Naive thymus-derived CD8-positive, alpha-beta T cell (primary cell): ENCODE measurements at places on chromosomes 3 and 15. TPM values are rescaled to one million over a fixed set of nuclear protein-coding genes. Genes with fewer than 3 reads are reported as not detected.
A peak's percentile ranks its signal among the peaks of the same experiment; 100 is the strongest.

DNA sequence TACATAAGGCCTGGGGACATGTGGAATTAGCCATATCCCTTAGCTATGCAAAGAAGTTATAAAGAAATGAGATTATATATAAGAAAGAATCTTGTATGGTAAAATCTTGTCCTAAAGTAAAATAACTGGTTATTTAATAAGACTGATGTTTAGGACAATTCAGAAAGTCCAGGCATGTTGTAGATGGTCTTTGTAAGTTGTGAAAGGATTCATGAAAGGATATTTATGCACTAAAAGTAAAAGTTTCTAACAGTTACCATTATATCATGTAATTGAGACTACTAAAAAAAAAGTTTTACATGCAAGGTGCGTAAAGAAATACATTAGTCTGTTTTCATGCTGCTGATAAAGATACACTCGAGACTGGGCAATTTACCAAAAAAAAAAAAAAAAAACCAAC, 146.3 kb downstream of the FMN1 start:
- DNase-seq: no peak
- no peaks in the 10 kb centered on the region for H3K36me3 ChIP-seq
- no peak overlapping the region for H3K4me3 ChIP-seq
- peaks cover 8% of the 10 kb centered on the region for H3K4me1 ChIP-seq
- no peaks in the 10 kb centered on the region for H3K27me3 ChIP-seq
- H3K27ac ChIP-seq: peak overlapping the region; percentile 86

Gene KNG1
- polyA plus RNA-seq: 0.07 TPM

Gene ITIH1
- not detected for polyA plus RNA-seq

DNA sequence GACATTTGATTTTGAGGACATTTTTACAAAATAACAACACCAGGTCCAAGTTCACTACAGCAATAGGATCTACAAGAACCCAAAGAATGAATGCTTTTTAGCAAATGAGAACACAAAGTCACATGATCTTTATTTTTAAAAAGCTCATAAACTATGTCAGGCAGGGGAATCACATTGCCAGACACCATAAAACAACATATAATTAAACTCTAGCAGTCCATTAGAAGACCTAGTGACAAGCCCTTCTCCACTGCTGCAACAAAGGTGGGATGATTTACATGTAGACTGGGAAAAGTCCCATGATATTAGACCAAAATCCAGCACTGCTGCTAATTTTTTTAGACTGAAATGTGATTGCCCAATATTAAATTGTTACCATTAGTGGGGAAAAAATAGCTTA, 92.6 kb downstream of the FHIT start:
- H3K27me3 ChIP-seq: no peaks in the 10 kb centered on the region
- no peaks in the 10 kb centered on the region for H3K4me1 ChIP-seq
- H3K27ac ChIP-seq: no peak overlapping the region
